AG10803 (cell line): ENCODE measurements at places on chromosomes 16 and 17.

GRCh38 chr16:48350736-48351135, 34.5 kb downstream of the SIAH1 start:
- DNase-seq, result no peak

- no peak for DNase-seq
These were observed 1.0 kb downstream of the SSTR2 start for GRCh38 chr17:73165616-73166404.

DNA sequence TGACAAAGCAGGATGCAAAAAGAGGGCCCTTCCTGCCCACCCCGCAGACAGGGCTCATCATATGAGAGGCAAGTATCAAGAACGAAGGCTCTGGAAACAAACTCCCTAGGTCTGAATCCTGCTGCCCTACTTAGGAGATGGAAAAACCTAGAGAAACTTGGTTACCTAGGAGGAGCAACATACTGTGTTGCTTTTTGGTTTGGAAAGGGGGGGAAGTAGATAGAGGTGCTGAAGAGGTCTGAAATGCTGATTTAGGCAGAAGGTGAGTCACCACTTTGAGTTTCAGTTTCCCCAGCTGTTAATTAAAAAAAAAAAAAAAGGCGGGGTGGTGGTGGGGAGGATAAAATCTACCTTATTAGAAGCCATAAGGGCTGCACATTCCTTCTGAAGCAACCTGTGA, 1.5 kb downstream of the N4BP1 start:
- DNase-seq, result peak; percentile 17

GRCh38 chr17:48131216-48131824, 23.8 kb downstream of the SNX11 start:
- DNase-seq, result peak; percentile 59

- DNase-seq, result peak; percentile 73
These were observed 611.3 kb upstream of the SALL1 start for GRCh38 chr16:51762081-51762996.

DNA sequence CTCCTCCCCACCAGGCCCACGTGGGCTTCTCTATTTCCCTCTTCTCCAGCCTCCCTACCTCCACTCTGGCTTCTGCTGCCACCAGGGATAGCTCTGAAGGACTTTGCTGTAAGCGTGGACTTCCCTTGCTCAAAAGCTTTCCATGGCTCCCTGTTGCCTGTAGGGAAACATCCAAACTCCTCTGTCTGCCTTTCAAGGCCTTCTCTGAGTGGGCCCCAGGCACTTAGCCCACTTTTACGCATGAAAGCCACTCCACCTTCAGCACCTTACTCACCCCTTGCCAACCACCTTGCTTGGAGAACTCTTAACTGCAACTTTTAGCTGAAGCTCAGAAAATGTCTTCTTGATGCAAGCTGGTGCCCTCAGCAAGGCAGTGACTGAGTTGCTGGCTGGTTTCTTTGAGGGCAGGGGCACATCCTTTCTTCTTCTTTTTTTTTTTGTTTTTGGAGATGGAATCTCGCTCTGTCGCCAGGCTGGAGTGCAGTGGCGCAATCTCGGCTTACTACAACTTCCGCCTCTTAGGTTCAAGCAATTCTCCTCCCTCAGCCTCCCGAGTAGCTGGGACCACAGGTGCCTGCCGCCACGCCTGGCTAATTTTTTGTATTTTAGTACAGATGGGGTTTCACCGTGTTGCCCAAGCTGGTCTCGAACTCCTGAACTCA, 52.0 kb upstream of the DLX4 start:
- no peak for DNase-seq

DNA sequence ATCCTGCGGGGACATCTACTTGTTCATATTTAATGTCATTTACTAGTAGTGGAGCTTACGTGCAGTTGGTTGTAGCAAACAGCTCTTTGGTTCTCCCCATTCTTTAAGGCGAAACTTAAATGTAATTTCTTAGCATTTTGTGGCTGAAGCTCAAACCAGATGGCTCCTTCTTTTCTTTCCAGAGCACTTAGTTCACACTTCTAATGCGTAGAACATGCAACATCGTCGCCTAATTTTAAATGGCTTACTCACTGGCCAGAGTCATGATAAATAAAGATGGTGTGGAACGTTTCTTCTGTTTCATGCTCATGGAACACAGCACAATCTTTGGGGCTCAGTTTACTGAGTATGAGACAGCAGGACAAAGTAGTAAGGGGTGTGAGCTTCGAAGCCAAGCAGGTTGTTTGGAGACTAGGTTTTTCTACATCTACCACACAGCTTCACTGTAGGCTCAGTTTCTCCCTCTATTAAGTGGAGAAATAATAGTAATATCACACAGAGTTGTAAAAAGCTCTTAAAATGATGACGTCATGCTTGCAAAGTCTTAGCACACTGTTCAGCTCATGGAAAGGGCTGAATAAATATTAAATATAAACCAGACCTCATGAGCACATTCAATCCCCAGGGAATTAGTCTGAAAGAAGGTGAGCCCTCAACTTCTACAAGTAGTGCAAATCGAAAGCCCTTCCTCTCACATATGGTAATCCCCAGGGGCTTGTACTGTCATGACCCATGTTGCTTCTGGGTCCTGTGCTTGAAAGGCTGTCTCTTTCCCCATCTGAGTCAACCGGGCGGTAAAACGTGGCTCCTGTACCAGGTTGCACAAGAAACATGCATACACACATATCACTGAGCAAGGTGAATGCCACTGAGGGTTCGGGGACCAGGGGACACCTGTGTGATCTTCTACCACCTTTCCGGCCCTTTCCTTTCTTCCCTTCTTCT, 384.3 kb downstream of the CDH13 start:
- no peak for DNase-seq

DNA sequence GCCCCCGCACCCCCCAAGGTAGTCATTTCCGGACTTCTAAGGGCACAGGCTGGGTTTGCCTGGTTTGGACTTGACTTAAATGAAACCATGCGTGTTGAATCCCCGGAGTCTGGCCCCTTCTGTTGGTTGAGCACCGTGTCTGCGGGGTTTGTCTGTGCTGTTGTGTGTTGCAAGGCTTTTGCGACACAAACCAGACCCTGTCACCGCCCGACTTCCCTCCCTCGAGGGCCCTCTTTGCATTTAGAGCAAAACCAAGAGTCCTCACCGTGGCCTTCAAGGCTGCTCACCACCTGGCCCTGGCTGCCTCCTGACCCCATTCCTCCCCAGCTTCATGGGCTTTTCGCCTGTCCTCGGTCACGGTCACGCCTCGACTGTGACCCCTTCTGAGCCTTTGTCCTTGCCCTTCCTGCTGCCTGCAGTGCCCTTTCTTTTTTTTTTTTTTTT, 7.4 kb downstream of the CRISPLD2 start:
- DNase-seq, result peak; percentile 65

- peak; percentile 67 for DNase-seq
These were observed 24.9 kb upstream of the CRYM start for GRCh38 chr16:21302898-21303528.

- DNase-seq, result peak; percentile 11
These were observed 1.1 kb upstream of the TRPV3 start for GRCh38 chr17:3558603-3559269.

- DNase-seq, result no peak
These were observed 34.7 kb upstream of the NAT9 start for GRCh38 chr17:74810699-74811485.

DNA sequence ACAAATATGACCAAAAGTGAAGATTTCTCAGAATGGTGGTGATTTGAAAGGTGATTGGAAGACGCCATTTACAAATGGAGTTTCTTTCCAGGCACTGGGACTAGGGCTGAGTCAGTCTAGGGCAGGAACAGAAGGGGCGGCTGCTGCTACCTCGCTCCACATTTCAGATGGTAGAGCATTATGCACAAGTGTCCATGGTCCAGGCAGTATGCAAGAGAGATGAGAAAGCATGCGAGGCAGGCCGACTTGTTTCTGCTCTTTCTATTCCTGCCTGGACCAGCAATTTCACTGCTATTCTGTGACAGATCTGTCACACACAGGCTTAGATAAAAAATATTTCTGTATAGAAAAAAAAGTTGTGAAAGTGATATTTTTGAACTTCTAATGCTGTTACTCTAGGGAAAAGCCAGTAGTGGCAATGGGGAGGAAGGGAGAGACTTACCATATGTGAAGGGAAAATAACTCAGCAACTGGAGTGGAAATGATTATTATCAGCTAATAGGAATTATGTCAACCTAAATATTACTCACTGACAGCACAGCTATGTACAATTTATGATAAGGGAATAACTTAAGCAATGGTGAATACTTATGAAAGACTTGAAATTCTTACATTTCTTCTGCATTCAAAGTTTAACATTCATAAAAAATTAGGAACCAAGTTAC, 134.7 kb upstream of the NETO2 start:
- no peak for DNase-seq

GRCh38 chr17:9872852-9873251, 32.2 kb downstream of the RCVRN start:
- DNase-seq, result no peak

DNA sequence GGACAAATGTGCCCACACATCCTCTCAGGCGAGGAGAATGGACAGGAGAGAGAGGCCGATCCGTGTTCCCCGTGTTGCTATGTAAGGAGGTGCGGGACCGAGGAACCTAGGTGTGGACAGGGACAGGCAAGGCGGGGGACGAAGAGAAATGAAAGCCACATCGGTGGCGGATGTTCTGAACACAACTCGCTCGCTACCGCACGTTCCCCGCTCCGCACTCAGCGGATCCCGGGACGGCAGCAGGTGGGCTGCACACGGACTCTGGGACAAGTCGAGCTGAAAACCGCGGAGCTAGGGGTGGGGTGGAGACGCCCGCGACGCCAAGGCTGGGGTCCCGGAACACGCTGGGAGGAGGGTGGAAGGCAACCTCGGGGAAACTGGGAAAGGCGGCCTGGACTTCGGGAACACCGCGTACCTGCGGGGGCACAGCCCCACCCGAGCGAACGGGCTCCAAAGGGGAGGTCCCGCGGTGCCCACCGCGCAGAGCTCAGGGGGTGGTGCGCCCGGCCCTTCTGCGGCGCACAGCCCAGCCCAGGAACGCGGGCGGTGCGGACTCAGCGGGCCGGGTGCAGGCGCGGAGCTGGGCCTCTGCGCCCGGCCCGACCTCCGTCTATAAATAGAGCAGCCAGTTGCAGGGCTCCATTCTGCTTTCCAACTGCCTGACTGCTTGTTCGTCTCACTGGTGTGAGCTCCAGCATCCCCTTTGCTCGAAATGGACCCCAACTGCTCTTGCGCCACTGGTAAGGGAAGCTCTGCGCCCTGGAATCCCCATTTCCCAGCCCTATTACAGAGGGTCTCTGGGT, at the start of gene MT1E:
Gene MT1E (plus strand): TSS at position 642 of the 803 bp plus-strand sequence. CDS start 71 bp downstream, at position 713.
- DNase-seq, result peak; percentile 80

DNA sequence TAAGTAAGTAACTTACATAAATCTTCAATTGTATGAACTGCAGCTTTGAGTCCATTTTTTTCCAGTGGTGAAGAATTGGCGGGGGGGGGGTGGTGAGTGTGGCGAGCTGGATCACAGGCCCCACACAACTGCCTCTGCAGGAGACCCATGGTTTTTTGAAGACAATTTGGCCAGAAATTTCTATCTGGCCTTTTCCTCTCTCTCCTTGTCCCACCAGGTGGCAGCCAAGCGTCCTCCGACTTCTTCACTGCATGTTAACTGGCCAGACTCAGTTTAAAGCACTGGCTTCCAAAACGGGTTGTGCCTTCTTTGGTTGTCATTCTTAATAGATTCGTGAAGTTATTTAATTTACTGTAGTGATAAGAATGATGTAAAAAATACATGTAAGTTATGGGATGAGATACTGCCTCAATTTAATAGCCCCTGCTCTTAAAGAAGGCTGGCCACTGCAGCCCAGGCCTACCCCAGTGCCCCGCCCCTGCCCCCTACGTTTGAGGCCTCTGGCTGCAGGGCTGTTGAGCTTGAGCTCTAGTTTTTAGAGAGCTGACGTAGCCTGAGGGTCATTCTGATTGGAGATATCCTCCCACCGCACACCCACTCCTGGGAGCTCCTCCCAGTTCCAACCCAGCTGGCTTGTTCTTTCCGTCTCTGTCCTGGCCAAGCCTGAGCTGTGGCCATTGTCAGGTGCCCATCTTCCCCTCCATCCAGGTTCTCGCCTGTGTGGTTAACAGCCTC, 36.4 kb downstream of the AKAP1 start:
- peak; percentile 37 for DNase-seq

DNA sequence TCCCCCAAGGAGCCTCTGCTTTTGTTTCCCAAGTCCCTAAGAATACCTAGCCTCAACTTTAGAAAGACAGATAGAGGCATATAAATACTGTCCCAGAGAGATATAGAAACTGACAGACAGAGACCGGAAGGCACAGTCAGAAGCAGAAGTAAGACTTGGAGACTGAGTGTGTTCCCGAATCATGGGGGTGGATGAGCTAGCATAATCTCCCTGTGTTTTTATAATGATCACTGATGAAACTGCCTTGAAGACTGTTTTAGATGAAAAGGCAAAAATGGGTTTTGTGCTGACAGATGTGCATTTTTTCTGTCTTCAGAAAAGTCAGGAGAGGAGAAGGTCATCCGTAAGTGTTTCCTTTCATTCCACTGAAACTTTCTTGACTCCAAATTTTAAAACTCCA, 8.3 kb upstream of the PSMD3 start:
- DNase-seq, result peak; percentile 11

DNA sequence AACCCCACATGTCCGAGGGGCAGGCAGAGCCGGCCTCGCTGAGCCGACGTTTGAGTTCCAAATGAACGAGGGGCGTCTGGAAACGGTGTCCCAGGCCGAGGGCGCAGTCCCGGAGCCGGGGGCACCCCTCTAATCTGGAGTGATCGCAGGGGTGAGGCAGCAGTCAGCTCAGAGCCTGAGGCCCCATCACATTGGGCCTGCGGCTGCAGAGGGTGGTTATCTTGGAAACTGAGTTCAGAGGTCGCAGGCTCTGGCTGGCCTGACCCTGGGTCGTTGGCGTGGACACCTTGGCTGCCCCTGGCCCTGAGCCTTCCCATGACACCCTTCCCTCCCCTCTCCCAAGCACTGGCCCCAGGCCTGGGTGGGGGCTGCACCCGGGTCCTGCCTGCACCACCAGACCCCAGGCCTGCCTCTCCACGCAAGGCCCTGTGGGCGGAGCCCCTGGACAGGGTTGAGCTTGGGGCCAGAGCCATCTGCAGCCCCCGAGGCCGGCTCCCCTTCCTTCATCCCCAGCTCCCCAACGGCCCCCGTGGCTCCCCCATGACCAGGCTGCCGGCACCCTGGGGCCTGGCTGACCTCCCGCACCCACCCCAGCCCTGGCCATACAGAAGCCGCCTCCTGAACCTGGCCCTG, 45.6 kb downstream of the ZFPM1 start:
- DNase-seq, result no peak

DNA sequence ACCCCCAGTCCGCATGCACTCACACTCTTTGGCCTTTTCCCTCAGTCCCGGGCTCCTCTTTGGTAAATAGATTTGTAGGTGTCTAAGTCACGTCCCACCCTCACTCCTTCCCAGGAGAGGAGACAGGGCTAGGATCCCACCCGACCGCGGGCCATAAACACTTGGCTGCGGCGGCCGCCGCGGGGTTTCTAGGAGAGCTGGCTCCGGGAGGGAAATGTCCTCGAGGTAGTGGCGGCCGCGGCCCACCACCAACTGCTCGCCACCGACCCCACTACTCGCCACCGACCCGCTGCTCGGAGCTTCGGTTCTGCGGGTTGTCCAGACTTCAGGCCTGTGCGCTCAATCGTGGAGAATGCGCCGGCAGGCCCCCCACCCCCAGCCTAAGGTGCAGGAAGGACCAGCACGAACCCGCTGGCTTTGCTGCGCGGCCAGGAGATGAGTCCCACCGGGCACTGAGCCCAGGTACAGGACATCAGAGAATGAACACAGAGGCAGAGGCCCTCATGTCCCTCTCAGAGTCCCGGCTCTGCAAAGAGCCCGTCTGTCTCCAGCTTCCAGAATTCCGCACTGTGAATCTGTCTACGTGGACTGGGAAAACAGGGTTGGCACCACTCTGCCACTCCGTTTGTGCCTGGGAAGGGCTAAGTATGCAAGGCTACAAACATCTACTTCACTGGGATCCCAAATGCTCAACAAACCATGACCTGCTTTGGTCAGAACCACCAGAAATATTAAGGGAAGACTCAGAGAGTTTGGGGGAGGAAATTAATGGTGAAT, 2.5 kb downstream of the PRAC2 start:
- no peak for DNase-seq
